ENCODE measurements at places on chromosomes 7 and 10.

GRCh38 chr7:81770728-81771223 is 929 bp upstream of the HGF start:
- no peak for DNase-seq

GRCh38 chr10:1278306-1278705 is 222.1 kb downstream of the WDR37 start:
- DNase-seq = no peak

GRCh38 chr7:22219739-22220493 is 137.0 kb downstream of the RAPGEF5 start:
- no peak for DNase-seq

GRCh38 chr7:44380831-44381493 is 55.6 kb upstream of the CAMK2B start:
- DNase-seq = no peak

- no peak for DNase-seq
These were observed 35.6 kb upstream of the ANTXRL start for GRCh38 chr10:46250898-46251856.

GRCh38 chr7:7216279-7216678 is 33.9 kb downstream of the C1GALT1 start:
- DNase-seq = no peak

GRCh38 chr7:130814778-130815335 is 80.8 kb upstream of the KLF14 start:
- no peak for DNase-seq

DNA sequence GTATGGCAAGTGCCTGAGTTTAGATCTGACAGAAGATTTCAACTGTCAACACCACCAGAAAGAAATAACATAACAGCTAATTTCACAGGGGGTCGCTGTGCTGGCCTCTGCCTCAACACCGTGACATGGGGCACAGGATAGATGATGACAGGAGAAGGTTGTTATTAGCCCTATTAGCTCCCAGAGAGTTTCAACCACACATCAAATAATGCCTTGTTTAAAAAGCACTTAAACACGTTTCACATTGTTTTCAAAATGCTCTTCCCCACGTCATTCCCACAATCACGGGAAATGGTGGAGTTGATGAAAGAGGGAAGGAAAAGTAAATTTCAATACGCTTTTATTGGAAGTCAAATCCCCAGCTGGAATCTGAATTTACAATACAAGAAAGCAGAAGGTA is 184.7 kb downstream of the MAGI2 start:
- DNase-seq = no peak

- no peak for DNase-seq
These were observed 152.1 kb downstream of the HIBADH start for GRCh38 chr7:27510541-27510940.

DNA sequence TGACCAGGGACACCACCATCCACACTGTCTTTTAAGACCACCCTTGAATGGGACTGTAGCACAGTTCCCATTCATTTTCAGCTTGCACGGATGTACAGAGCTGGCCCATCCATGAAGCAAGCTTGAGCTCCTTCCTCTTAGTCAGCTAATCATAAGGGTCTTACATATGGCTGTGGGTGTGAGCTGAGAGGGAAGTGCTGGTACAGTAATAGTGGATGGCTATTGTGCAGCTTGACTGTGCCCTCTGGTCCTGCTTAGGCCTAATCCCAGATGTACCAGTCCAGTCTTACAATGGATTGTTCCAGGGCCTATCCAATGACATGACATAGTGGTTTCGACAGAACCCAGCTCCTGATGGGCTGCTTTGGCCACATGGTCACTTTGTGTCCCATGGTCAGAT is 96.9 kb upstream of the ZNF438 start:
- DNase-seq = no peak

DNA sequence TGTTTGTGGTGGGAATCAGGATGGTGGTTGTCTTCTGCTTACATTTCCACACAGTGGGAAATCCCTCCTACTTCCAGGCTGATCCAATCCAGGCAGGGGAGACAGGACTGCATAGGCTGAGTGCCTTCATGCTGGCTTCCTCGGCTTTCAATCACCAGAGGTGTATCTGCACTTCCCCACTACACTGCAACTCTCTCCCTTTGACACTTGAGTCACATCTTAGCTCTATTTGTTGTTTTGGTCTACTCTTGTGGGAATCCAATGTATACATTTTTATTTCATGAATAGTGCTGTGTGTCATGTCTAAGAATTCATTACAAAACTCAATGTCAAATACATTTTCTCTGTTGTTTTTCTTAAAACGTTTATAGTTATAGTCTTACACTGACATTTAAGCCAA is 735.6 kb downstream of the XPNPEP1 start:
- no peak for DNase-seq

GRCh38 chr7:3517344-3517743 is 216.3 kb downstream of the SDK1 start:
- DNase-seq = no peak

DNA sequence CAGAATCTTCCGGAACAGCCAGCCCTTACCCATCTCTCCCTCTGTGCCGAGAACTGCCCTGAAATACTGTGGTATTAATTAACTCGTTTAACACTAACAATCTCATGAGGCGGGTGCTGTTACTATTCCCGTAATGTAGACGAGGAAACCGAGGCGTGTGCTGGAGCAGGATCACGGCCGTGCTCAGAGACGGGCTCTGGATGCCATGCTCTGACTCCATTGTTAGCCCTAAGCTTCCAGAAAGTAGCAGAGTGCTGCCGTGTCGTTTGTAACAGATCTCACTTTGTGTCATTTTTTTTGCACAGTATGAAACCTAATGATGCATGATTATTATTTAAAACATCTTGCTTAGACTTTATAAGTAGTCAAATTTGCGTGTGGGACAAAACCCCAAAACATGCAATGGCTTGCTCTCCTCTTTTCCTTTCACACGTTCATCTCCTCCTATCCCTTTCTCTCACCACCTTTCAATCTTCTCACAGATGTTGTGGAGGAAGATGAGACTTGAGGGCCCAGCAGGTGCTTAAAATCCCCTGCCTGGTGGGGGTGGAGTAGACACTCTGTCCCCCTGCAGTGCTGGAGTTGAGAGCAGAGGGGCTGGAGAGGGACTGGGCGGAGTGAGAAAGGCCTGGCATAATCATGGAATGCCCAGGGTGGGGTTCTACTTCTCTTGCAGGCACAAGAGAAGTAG is 482 bp upstream of the ACTR3C start:
- peak; percentile 39 for DNase-seq

DNA sequence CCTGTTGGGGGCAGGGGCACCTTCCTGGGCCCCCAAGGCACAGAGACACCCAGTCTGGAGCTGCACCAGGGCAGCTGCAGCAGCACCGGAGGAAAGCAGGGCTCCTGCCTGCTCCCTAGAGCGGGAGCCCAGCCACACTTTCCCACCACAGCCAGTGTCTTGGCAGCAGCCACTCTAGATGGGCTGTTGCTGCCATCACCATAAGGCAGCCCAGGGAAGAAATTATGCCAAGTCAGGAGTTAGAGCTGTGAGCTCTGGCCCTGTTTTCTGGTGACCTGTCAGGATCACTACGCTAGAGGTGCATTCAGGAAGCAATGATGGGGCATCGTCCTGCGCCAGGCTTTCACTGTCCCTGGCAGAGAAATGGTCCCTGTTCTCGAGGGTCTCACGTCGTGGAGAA is 38.0 kb upstream of the ZNRF2 start:
- DNase-seq = no peak

- DNase-seq = no peak
These were observed 18.7 kb upstream of the PPP2R2D start for GRCh38 chr10:131882151-131882550.

DNA sequence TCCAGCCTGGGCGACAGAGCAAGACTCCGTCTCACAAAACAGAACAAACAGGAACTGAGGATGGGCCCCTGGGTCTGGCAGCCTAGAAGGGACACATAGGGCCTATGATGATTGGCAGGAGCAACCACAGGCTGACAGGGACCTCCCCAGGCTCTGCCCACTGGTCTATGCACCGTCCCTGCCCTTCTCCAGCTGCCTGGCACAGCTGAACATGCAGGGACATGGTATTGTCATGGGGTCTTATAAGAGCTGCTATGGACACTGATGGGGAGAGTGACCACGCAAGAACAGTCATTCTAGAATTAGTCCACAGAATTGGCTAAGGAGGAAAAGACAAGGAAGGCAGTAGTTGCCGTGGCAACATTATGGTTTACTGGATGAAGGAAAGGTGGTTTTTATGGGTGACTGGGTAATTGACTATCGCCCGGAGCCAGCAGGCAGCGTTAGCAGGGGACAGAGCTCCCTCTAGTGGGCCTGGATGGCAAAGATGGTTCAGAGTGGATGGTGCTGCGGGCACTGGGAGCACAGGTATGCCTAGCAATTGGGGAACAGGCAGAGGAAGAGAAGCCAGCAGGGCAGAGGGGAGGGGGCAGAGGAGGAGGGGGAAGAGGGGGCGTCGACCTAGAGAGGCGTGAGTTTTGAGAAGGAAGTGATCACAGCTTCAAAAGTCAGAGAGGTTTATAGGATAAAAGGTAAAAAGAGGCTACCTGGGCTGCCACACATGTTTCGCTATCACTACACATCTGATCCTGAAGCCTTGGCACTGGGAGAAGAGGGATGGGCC is 7.8 kb upstream of the TRIM56 start:
- peak; percentile 77 for DNase-seq

- peak; percentile 81 for DNase-seq
These were observed 229.6 kb downstream of the PRPF18 start for GRCh38 chr10:13816195-13816925.

DNA sequence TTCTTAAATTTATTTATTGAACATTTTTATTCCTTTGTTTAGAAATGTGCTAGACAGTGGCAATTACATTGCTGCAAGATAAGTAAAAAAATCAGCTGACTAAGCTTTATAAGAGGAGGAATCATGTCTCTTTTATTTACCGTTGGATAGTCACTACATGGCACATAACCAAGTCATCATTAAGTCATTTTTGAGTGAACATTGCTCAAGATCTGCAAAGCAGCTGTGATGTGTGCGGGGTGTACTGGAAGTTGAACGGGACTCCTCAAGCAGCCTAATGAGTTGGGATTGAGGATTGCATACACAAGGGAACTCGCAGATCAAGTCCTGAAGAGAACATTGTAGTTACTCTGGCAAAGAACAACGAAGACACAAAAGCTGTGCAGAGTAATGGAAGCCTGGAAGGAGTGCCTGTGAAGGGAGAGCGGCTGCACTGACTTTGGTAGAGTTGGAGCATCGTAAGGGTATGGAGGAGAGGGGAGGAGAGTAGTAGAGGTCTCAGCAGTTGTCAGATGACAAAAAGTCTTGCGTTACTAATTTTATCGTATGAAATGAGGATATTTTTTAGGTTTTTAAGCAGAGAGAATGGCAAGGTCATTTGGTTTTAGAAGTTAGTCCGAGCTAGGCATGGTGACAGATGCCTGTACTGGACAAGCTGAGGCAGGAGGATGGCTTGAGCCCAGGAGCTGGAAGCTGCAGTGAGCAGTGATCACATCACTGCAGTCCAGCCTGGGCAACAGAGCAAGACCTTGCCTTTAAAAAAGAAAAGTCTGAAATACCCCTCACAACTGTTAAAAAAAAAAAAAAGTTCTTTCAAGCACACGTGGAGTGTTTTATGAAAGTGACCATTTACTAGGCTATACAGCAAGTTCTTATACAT is 95.1 kb downstream of the BMPR1A start:
- no peak for DNase-seq

GRCh38 chr10:25899304-25899703 is 34.7 kb upstream of the MYO3A start:
- DNase-seq = no peak

GRCh38 chr7:105691680-105692564 is 110.6 kb upstream of the EFCAB10 start:
- DNase-seq = peak; percentile 69

GRCh38 chr10:24247841-24248240 is 38.9 kb downstream of the KIAA1217 start:
- DNase-seq = no peak

- DNase-seq = no peak
These were observed 68.1 kb upstream of the RNF148 start for GRCh38 chr7:122770686-122771335.

- DNase-seq = no peak
These were observed 21.4 kb downstream of the CREB5 start for GRCh38 chr7:28433699-28434219.

- no peak for DNase-seq
These were observed 11.6 kb upstream of the ADD3 start for GRCh38 chr10:109996225-109996624.

- DNase-seq = no peak
These were observed 42.8 kb downstream of the ARHGAP21 start for GRCh38 chr10:24680647-24681524.

- no peak for DNase-seq
These were observed 176.7 kb downstream of the EMX2 start for GRCh38 chr10:117718986-117719920.

DNA sequence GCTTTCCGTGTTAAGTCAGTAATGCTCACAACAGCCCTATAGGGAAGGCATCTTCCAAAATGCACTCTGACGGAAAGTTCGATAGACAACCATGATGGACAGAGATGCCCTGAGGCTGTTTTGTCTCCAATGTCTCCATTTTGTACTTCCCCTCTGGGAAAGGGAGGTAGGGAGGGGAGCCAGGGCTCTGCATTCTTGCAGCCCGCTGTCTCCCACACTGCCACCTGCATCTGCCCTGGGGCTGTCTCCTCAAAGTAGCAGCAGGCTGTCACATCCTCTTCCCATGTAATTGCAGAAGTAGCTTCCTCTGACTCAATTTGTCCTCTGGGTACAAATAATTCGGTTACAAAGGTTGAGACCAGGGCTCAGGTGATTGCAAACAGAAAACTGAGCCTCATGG is 131.4 kb downstream of the GPAM start:
- no peak for DNase-seq

DNA sequence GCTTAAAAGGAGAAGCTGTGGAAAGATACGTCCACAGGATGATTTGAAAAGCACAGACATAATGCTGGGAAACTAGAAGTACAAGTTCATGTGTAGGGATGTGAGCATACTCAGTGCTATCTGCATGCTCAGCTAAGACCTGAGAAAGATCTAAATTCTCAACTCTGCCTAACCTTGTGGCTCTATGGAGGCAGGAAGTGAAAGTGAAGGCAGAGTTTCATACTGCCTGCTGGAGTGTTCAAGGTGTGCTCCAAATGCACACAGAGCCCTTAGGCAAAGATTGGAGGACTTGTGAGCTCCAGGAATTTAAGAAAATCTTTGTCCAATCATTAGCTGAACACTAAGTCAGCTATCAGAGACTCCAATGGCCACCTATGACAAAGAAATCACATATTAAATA is 190.9 kb downstream of the RNLS start:
- DNase-seq = no peak

DNA sequence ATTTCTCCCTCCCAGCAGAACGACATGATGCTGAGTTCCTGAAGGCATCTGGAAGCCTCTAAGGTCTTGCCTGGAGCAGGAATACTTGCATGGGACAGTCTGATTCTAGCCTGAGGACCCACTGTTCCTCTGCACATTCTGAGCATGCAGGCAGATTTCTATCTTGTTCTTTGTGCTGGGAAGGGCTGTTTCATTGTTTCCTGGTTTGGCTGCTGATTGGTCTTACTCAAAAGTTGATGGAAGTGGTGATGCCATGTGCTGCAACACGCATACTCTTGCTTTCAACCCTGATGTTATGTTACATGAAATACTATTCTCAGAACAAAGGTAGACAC is 307.0 kb downstream of the GATA3 start:
- DNase-seq = no peak

- no peak for DNase-seq
These were observed 46.4 kb upstream of the PARD3 start for GRCh38 chr10:34861293-34862021.

- DNase-seq = no peak
These were observed 6.1 kb upstream of the KEL start for GRCh38 chr7:142968229-142968628.
